ENCODE measurements at places on chromosomes 5 and 9. TPM values are rescaled to one million over a fixed set of nuclear protein-coding genes. Genes with fewer than 3 reads are reported as not detected.
A peak's percentile ranks its signal among the peaks of the same experiment; 100 is the strongest.

DNA sequence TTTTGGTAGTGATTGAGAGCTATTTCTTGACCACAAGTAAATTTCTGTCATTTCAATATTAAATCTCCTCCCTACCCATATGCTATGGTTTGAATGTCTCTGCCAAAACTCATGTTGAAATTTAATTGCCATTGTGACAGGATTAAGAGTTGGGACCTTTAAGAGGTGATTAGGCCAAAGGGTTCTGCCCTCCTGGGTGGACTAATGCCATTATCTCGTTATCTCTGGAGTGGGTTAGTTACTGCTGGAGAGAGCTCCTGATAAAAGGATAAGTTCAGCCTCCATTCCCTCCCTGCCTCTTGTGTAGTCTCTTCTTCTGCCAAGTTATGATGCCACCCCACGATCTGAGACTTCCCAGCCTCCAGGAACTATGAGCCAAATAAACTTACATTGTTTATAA, 3.6 kb upstream of the DRD1 start:
- H3K36me3 ChIP-seq = no peaks in the 10 kb centered on the region
- no peaks in the 10 kb centered on the region for H3K4me1 ChIP-seq
- DNase-seq = no peak
- no peak overlapping the region for H3K27ac ChIP-seq
- H3K4me3 ChIP-seq = no peak overlapping the region

DNA sequence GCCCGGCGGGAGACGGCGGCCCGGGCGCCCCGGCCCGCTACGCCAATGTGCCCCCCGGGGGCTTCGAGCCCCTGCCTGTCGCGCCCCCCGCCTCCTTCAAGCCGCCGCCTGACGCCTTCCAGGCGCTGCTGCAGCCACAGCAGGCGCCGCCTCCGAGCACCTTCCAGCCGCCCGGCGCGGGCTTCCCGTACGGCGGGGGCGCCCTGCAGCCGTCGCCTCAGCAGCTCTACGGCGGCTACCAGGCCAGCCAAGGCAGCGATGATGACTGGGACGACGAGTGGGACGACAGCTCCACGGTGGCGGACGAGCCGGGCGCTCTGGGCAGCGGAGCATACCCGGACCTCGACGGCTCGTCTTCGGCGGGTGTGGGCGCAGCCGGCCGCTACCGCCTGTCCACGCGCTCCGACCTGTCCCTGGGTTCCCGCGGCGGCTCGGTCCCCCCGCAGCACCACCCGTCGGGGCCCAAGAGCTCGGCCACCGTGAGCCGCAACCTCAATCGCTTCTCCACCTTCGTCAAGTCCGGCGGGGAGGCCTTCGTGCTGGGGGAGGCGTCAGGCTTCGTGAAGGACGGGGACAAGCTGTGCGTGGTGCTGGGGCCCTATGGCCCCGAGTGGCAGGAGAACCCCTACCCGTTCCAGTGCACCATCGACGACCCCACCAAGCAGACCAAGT, 723 bp downstream of the SNX18 start:
- DNase-seq = peak; percentile 67
- peaks cover 44% of the 10 kb centered on the region for H3K4me1 ChIP-seq
- H3K27me3 ChIP-seq = no peaks in the 10 kb centered on the region
- peak overlapping the region; percentile 52 for H3K4me3 ChIP-seq
- no peaks in the 10 kb centered on the region for H3K36me3 ChIP-seq

GRCh38 chr5:77186652-77187370, 23.7 kb upstream of the PDE8B start:
- H3K27me3 ChIP-seq = peaks cover 10% of the 10 kb centered on the region
- H3K36me3 ChIP-seq = no peaks in the 10 kb centered on the region
- DNase-seq = no peak
- H3K4me1 ChIP-seq = no peaks in the 10 kb centered on the region

GRCh38 chr5:73263001-73263710, 90.2 kb downstream of the TMEM174 start:
- H3K27me3 ChIP-seq = peaks cover 71% of the 10 kb centered on the region
- no peak for DNase-seq
- H3K27ac ChIP-seq = no peak overlapping the region
- no peak overlapping the region for H3K4me3 ChIP-seq
- H3K4me1 ChIP-seq = no peaks in the 10 kb centered on the region

The MARCHF11 gene
- not detected for total RNA-seq

GRCh38 chr9:99693888-99694287, 127.8 kb upstream of the NR4A3 start:
- no peaks in the 10 kb centered on the region for H3K27me3 ChIP-seq
- no peak for DNase-seq
- no peaks in the 10 kb centered on the region for H3K4me1 ChIP-seq
- no peak overlapping the region for H3K4me3 ChIP-seq
- no peak overlapping the region for H3K27ac ChIP-seq
- no peaks in the 10 kb centered on the region for H3K36me3 ChIP-seq

DNA sequence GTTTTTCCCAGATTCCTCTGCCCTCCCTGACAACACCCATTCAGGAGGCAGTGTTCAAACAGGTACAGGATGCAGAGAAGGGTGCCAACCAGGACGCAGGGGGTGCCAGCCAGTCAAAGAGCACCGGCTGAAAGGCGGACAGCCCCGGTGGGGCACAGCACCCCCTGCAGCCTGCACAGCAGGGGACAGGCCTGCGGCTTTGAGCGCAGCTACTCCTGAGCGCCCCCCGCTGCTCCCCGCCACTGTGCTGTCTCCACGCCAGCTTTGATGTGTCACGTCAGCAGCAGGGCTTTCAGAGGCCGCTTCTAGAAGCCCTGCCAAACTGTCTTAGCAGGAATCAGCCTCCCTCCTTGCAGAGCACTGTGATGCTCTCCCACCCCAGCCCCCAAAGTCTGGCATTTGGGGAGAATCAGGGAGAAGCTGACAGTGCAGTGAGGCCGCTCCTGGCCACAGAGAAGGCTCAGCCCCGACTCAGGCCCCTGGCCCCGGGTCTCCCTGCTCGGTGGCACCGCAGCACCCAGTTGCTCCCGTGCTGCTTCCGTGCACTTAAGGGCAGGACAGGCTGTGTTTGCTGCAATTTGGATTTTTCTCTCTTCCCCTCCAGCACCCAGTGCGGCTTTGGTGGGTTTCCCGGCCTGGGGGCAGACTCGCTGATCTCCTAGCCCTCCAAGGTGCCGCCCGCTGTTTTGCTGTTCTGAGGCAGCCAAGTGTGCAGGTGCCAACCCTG, 20.3 kb downstream of the AK8 start:
- H3K4me3 ChIP-seq = no peak overlapping the region
- H3K36me3 ChIP-seq = no peaks in the 10 kb centered on the region
- H3K27ac ChIP-seq = no peak overlapping the region
- DNase-seq = no peak
- no peaks in the 10 kb centered on the region for H3K27me3 ChIP-seq
- H3K4me1 ChIP-seq = no peaks in the 10 kb centered on the region

The SOWAHA gene
- not detected for total RNA-seq

DNA sequence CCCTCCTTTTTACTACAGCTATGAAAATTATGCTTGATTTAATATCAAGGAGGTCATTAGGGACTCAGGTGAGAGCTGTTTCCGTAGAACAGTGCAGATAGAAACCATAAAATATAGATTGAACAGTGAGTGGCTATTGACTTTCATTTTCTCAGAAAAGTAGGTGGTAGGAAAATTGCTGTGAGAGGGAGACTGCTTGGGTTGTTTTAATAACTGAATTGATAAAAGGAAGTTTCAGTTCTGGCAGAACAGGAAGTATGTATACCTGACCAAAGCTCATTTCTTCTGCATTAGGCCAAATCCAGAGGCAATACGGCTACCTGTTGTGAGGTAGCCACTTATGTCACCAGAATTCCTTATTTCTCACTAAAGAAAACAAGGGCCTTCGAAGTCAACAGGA, 761.7 kb upstream of the ARRDC3 start:
- no peak overlapping the region for H3K4me3 ChIP-seq
- DNase-seq = no peak
- no peaks in the 10 kb centered on the region for H3K27me3 ChIP-seq
- H3K36me3 ChIP-seq = no peaks in the 10 kb centered on the region
- no peaks in the 10 kb centered on the region for H3K4me1 ChIP-seq

The FCN1 gene
- total RNA-seq = not detected

DNA sequence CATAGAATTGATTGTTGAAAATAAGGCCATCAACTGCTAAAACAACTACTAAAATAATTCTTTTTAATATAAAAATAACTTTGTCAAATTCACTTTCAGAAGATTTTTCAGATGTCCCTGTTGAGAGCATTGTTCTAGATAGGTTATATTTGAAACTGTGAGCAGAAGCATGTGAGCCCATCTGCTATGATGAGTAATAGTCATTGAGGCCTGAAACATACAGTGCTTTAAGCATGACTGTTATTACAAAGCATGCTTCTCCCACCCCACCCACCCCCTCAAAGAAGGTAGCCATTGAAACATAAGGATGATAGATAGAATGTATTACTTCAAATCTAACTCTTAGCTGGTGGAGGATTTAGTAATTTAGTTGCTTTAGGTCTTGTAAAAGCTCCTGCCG, 86.0 kb downstream of the UHRF2 start:
- DNase-seq = no peak
- peaks cover 3% of the 10 kb centered on the region for H3K4me1 ChIP-seq
- H3K4me3 ChIP-seq = no peak overlapping the region
- peaks cover 16% of the 10 kb centered on the region for H3K36me3 ChIP-seq

GRCh38 chr5:31990701-31991110, 183.4 kb downstream of the GOLPH3 start:
- no peak overlapping the region for H3K27ac ChIP-seq
- no peaks in the 10 kb centered on the region for H3K27me3 ChIP-seq
- no peak overlapping the region for H3K4me3 ChIP-seq
- H3K36me3 ChIP-seq = no peaks in the 10 kb centered on the region
- no peak for DNase-seq

- H3K36me3 ChIP-seq = peaks cover 20% of the 10 kb centered on the region
- no peak overlapping the region for H3K4me3 ChIP-seq
- H3K27ac ChIP-seq = no peak overlapping the region
- no peak for DNase-seq
Observed at GRCh38 chr9:130894546-130894945, 2.1 kb downstream of the QRFP start.

DNA sequence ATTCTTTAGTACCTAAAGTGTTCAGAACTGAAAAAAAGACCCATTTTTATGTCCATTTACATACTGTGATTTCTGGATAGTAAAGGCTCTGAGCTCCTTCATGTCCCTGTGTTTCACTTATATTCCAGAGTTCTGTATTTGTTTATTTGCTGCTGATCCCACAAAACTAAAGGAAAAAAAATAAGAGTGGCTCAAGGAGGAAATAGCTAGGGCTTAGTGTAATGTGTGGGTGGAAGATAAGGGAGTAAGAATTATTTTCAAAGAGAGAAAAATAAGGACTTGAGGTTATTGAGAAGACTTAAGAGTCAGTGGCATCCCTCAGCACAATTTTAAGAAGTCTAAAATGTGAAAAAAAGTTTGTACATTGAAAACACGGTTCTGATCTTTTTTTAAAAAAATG, 46.0 kb downstream of the ENTREP1 start:
- DNase-seq = peak; percentile 83
- H3K36me3 ChIP-seq = no peaks in the 10 kb centered on the region
- H3K27me3 ChIP-seq = no peaks in the 10 kb centered on the region
- H3K4me1 ChIP-seq = peaks cover 21% of the 10 kb centered on the region

- no peak overlapping the region for H3K4me3 ChIP-seq
- peaks cover 73% of the 10 kb centered on the region for H3K4me1 ChIP-seq
- no peak for DNase-seq
- no peaks in the 10 kb centered on the region for H3K27me3 ChIP-seq
- peaks cover 2% of the 10 kb centered on the region for H3K36me3 ChIP-seq
Observed at GRCh38 chr5:72138943-72139521, 31.8 kb downstream of the MAP1B start.

DNA sequence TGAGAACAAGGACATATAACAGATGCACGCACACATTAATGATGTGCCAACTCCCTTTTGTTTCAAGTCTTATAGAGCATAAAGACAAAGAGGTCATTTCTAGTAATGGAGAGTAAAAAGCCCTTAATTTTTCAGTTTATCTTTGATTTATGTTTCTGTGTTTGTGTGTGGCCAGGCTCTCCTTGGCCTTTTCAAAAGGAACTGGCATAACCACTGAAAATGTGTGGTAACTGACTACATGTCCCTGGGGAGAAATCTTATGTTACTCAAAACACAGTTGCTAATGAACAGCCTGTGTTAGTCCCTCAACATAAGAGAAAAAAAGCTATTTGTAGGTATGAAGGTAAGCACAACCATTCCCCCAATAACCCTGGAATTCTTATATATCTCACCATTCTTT, 47.6 kb upstream of the SHOC1 start:
- DNase-seq = no peak
- no peaks in the 10 kb centered on the region for H3K36me3 ChIP-seq
- H3K4me3 ChIP-seq = no peak overlapping the region
- H3K27ac ChIP-seq = no peak overlapping the region
- peaks cover 21% of the 10 kb centered on the region for H3K4me1 ChIP-seq

The ZFAND5 gene
- 176 TPM for total RNA-seq

The AGXT2 gene
- total RNA-seq = not detected

DNA sequence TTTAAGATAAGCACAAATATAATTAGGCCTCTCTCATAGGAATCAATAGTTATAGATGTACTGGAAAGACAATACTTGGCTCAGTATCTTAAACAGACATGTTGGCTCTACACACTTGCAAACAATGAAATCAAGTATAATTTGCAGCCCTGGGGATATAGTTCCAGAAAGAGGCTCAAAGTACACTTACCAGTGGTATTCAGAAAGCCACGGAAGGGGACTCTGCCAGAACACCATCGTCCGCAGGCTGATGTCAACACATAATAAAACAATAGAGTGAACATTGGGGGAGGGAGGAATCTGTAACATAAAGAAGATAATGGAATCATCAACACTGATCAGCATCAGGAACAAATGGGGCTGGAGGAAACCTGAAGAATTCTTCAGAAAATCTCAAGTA, 31.2 kb upstream of the EBF1 start:
- no peak for DNase-seq
- no peak overlapping the region for H3K4me3 ChIP-seq
- no peaks in the 10 kb centered on the region for H3K36me3 ChIP-seq
- peaks cover 2% of the 10 kb centered on the region for H3K27me3 ChIP-seq
- no peak overlapping the region for H3K27ac ChIP-seq

The CAMK4 gene
- total RNA-seq = 8.2 TPM

DNA sequence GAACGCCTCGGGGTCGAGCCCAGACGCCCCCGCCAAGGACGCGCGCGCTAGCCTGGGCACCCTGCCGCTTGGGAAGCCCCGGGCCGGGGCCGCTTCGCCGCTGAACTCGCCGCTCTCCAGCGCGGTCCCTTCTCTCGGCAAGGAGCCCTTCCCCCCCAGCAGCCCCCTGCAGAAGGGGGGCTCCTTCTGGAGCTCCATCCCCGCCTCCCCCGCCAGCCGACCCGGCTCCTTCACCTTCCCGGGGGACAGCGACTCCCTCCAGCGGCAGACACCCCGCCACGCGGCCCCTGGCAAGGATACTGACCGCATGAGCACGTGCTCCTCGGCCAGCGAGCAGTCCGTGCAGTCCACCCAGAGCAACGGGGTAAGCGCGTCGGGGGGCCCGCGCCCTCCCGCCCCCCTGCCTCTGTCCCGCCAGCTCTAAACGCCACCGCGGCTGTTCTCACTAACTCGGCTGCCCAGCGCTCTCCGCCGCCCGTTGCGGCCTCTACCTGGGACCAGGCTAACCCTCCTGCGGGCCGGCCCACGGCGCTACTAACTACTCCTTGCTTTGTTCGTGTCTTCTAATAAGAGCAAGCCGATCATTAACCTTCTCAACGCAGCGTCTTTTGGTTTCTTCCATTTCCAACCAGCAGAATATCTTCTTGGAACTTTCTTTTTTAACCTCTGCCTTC, 93.6 kb upstream of the OTULINL start:
- H3K36me3 ChIP-seq = peaks cover 55% of the 10 kb centered on the region
- H3K27me3 ChIP-seq = no peaks in the 10 kb centered on the region
- H3K4me1 ChIP-seq = peaks cover 8% of the 10 kb centered on the region
- DNase-seq = no peak
- H3K27ac ChIP-seq = no peak overlapping the region
